ENCODE measurements at places on chromosomes 16 and 17. TPM values are rescaled to one million over a fixed set of nuclear protein-coding genes. Genes with fewer than 3 reads are reported as not detected.

DNA sequence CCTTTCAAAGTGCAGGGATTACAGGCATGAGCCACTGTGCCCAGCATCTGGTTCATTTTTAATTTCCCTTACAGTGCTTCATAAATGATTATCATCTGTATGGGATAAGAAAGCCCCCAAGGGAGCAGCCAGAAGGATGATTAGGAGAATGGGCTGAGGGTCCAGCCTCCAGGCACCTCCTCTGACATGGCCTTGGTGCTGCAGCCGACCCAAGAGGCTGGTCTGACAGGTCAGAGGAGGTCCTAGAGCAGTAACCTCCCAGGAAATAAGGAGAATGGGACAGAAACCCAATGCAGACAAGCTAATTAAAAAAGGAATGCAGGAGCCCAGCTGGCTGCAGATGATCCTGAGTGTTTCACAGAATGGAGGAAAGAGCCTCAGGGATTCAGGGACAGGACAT lies 29.0 kb downstream of the MRC2 start:
- H3K4me3 ChIP-seq, result no peak overlapping the region
- H3K4me1 ChIP-seq, result peaks cover 22% of the 10 kb centered on the region
- peaks cover 8% of the 10 kb centered on the region for H3K36me3 ChIP-seq
- no peaks in the 10 kb centered on the region for H3K27me3 ChIP-seq
- DNase-seq, result no peak

AXIN2 gene
- 21.3 TPM for total RNA-seq

GRCh38 chr16:67111951-67112444 lies 2.3 kb downstream of the PHAF1 start:
- H3K4me3 ChIP-seq, result peak overlapping the region; percentile 91
- H3K27me3 ChIP-seq, result no peaks in the 10 kb centered on the region
- no peak overlapping the region for H3K27ac ChIP-seq
- no peak for DNase-seq
- peaks cover 8% of the 10 kb centered on the region for H3K36me3 ChIP-seq

RDM1 gene
- total RNA-seq, result not detected

DNA sequence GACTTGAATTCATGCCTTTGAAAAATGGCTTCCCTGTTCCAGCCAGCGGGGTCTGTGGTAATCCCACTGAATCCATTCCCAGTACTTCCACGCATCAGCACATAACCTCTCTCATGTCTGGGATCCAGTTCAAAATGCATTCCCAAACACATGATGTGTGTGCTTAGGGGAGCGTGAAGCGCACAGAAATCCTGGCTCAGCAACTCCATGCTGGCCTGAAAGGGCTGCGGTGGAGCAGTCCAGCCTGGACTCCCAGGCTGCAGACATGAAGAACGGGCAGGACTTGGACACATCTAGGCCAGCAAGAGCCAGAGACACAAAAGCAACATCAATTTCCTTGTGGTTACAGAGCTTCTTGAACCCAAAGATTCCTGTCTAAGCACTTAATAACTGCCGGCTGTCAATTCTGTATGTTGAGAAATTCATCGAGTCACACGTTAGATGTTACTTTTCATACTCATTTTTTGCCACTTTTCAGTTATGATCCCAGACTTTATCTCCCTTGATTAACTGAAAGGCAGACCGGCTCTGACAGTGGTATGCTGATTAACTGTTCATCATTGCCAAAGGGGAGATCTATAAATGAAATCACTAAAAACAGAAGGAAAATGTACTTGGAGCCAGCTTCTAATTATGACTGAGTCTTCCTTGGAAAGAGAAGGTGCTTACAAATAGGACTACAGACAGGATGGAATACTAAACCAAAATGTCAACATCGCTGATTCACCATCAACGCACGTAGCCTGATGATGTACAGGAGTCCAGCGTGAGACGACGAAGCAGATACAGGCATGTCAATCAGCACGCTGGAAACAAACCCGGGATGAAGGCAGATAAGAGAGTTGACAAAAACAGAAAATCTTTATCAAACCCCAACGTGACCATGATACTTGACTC lies 23.0 kb downstream of the NSMCE1 start:
- H3K4me3 ChIP-seq, result no peak overlapping the region
- H3K27ac ChIP-seq, result no peak overlapping the region
- H3K36me3 ChIP-seq, result peaks cover 15% of the 10 kb centered on the region
- H3K4me1 ChIP-seq, result peaks cover 48% of the 10 kb centered on the region

KRTAP1-5 gene
- total RNA-seq, result not detected

- peaks cover 58% of the 10 kb centered on the region for H3K27me3 ChIP-seq
- H3K36me3 ChIP-seq, result no peaks in the 10 kb centered on the region
- DNase-seq, result no peak
- H3K4me3 ChIP-seq, result peak overlapping the region; percentile 71
- peaks cover 21% of the 10 kb centered on the region for H3K4me1 ChIP-seq
These were observed 1.5 kb downstream of the TMEM132E start for GRCh38 chr17:34580685-34581445.

DNA sequence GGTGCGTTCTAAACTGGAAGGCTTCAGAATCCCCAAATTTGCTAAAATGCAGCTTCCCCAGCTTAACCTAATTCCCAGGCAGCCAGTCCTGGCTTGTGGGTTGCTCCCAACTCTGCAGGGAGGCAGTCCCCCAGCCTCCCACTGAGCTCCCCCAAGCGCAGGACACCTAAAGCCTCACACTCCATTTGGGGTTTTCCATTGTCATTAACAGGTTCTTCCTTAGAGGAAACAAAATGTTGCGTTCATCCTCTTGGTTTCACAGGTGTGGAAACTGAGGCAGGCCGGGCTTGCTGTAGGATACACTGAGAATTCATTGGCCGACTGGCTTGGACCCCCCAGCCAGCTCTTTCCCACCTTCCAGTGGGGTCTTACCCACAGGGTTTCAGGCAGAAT lies 2.3 kb upstream of the TAC4 start:
- H3K27ac ChIP-seq, result peak overlapping the region; percentile 90
- H3K4me1 ChIP-seq, result peaks cover 22% of the 10 kb centered on the region
- peak overlapping the region; percentile 90 for H3K4me3 ChIP-seq
- no peaks in the 10 kb centered on the region for H3K36me3 ChIP-seq
- no peaks in the 10 kb centered on the region for H3K27me3 ChIP-seq
- no peak for DNase-seq

DNA sequence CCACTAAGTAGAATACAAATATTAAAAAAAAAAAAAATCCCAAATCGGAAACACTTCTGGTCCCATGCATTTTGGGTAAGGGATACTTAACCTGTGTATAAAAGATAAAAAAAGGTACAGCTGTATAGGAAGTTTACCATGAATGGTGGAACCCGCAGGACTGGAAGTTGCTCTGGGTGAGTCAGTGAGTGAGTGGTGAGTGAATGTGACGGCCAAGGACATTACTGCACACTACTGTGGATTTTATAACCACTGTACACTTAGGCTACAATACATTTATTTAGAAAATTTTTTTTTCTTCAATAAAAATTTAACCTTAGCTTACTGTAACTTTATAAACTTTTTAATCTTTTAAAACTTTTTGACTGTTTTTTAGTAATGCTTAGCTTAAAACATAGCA lies 71.3 kb upstream of the BCAR1 start:
- no peak overlapping the region for H3K4me3 ChIP-seq
- peaks cover 31% of the 10 kb centered on the region for H3K4me1 ChIP-seq
- no peaks in the 10 kb centered on the region for H3K36me3 ChIP-seq
- DNase-seq, result no peak
- H3K27me3 ChIP-seq, result no peaks in the 10 kb centered on the region

- peak overlapping the region; percentile 69 for H3K4me3 ChIP-seq
- H3K36me3 ChIP-seq, result no peaks in the 10 kb centered on the region
- peaks cover 60% of the 10 kb centered on the region for H3K4me1 ChIP-seq
- H3K27me3 ChIP-seq, result no peaks in the 10 kb centered on the region
These were observed 1.0 kb downstream of the MAP2K4 start for GRCh38 chr17:12021623-12022140.

CDRT15 gene
- not detected for total RNA-seq

DNA sequence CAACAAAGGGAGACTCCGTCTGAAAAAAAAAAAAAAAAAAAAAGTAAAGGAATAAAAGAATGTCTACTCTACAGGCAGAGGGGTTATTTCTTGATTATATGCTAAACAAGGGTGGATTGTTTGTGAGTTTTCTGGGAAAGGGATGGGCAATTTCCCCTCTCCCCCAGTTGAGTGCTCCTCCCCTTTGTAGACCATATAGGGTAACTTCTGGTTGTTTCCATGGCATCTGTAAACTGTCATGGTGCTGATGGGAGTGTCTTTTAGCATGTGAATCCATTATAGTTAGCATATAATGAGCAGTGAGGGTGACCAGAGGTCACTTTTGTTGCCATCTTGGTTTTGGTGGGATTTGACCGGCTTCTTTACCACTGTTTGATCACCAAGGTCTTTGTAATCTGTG lies 4.2 kb upstream of the NME1 start:
- no peaks in the 10 kb centered on the region for H3K4me1 ChIP-seq
- DNase-seq, result no peak
- no peaks in the 10 kb centered on the region for H3K36me3 ChIP-seq

SLC6A4 gene
- not detected for total RNA-seq

- H3K27ac ChIP-seq, result peak overlapping the region; percentile 89
- H3K36me3 ChIP-seq, result peaks cover 9% of the 10 kb centered on the region
- H3K27me3 ChIP-seq, result no peaks in the 10 kb centered on the region
- no peak for DNase-seq
These were observed 1.4 kb downstream of the BBS2 start for GRCh38 chr16:56518425-56518824.

MGAT5B gene
- 2.0 TPM for total RNA-seq

DNA sequence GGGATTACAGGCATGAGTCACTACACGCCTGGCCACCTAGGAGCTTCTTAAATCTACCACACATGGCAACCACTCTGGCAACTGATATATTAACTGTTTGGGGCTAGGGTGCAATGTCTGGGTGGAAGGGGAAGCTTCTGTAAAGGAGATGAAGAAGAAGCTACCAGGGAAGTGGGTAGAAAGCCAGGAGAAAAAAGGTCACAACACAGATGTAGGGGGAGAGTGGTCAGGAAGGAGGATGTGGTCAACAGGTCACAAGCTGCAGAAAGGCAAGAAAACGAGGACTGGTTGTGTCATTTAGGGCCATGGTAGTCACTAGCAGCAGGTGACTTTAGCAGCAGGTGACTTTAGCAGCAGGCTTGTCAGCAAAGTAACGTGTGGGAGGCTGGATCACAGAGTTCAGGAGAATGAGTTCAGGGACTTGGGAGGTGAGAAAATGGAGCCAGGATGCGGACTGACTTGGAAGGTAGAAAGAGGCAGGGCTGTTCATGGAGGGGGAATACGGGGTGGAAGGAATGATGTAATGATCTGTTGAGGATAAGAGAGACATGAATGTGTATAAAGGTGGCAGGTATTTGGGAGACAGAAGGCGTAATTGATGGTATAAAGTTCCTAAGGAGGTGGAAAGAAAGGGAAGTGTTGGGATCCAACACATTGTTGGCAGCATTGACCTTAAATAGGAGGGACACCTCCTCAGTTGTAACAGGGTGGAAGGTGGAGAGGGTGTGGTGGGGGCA lies 16.3 kb upstream of the WFIKKN2 start:
- no peaks in the 10 kb centered on the region for H3K36me3 ChIP-seq
- no peak for DNase-seq
- peaks cover 6% of the 10 kb centered on the region for H3K27me3 ChIP-seq

GRCh38 chr17:76137001-76137350 lies 4.1 kb downstream of the FOXJ1 start:
- peaks cover 2% of the 10 kb centered on the region for H3K27me3 ChIP-seq
- H3K4me1 ChIP-seq, result peaks cover 56% of the 10 kb centered on the region
- no peak overlapping the region for H3K4me3 ChIP-seq
- no peak for DNase-seq
- no peaks in the 10 kb centered on the region for H3K36me3 ChIP-seq
- H3K27ac ChIP-seq, result no peak overlapping the region

TUFM gene
- total RNA-seq, result 117 TPM

AOC2 gene
- total RNA-seq, result 4.0 TPM

GRCh38 chr17:3558603-3559269 lies 1.1 kb upstream of the TRPV3 start:
- peaks cover under 1% of the 10 kb centered on the region for H3K27me3 ChIP-seq
- DNase-seq, result no peak
- H3K36me3 ChIP-seq, result no peaks in the 10 kb centered on the region
- H3K27ac ChIP-seq, result no peak overlapping the region

GRCh38 chr16:12124742-12125141 lies 148.2 kb downstream of the SNX29 start:
- peaks cover 38% of the 10 kb centered on the region for H3K36me3 ChIP-seq
- peak overlapping the region; percentile 79 for H3K4me3 ChIP-seq
- H3K27ac ChIP-seq, result peak overlapping the region; percentile 87
- no peaks in the 10 kb centered on the region for H3K27me3 ChIP-seq
- DNase-seq, result no peak
- peaks cover 35% of the 10 kb centered on the region for H3K4me1 ChIP-seq

TP53TG3 gene
- total RNA-seq, result not detected

GRCh38 chr16:75793641-75794040 lies 67.4 kb upstream of the CPHXL start:
- no peak overlapping the region for H3K27ac ChIP-seq
- no peak overlapping the region for H3K4me3 ChIP-seq
- no peaks in the 10 kb centered on the region for H3K36me3 ChIP-seq

DNA sequence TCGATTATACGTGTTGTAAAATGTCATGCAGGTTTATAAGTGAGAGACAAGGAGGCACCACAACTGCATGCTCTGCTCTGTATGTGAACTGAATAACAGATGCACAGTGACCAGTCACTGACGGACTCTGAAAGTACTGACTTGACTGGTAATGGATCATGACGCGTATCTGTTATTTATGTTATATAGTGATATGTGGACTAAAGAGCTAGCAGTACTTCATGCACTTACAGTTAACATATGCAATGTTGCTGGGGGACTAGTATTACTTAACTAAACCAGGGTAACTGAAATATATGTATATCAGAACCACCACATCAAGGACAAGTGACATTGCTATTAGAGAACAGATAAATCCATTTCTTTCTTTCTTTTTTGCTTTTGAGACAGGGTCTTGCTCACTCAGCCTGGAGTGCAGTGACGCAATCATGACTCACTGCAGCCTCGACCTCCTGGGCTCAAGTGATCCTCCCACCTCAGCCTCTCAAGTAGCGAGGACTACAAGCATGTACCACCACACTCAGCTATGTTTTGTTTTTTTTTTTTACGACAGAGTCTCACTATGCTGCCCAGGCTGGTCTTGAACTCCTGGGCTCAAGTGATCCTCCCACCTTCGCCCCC lies 17.2 kb downstream of the COIL start:
- H3K27ac ChIP-seq, result no peak overlapping the region
- no peaks in the 10 kb centered on the region for H3K36me3 ChIP-seq
- DNase-seq, result no peak
- no peak overlapping the region for H3K4me3 ChIP-seq

GRB2 gene
- total RNA-seq, result 145 TPM

DNA sequence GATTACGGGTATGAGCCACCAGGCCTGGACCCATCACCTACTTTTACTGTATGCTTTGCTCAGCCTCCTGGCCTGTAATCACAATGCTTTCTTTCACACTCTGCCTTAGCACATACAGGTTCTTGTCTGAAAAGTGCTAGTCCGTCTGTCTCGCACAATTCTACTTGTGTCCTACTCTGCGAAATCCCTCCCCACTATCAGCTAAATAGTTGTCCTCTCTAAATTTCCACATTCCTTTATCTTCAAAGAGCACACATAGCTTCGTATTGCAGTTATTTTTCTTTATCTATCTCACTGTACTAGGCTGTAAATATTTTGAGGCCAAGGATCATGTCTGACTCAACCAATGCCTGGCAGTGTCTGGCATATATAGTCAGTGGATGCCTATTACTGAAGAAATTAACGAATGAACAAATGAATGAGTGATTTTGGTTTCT lies 38.5 kb upstream of the ETV4 start:
- no peak for DNase-seq
- H3K27ac ChIP-seq, result no peak overlapping the region
- H3K27me3 ChIP-seq, result peaks cover 13% of the 10 kb centered on the region
- peaks cover under 1% of the 10 kb centered on the region for H3K4me1 ChIP-seq
